ENCODE measurements at places on chromosomes 5 and 9.

GRCh38 chr5:177319913-177320588, 8.4 kb upstream of the MXD3 start:
- DNase-seq = no peak

GRCh38 chr5:91135475-91136248, 247.5 kb downstream of the ARRDC3 start:
- no peak for DNase-seq

- no peak for DNase-seq
Measured at GRCh38 chr5:179183481-179183880, 123.3 kb downstream of the ZNF354C start.

DNA sequence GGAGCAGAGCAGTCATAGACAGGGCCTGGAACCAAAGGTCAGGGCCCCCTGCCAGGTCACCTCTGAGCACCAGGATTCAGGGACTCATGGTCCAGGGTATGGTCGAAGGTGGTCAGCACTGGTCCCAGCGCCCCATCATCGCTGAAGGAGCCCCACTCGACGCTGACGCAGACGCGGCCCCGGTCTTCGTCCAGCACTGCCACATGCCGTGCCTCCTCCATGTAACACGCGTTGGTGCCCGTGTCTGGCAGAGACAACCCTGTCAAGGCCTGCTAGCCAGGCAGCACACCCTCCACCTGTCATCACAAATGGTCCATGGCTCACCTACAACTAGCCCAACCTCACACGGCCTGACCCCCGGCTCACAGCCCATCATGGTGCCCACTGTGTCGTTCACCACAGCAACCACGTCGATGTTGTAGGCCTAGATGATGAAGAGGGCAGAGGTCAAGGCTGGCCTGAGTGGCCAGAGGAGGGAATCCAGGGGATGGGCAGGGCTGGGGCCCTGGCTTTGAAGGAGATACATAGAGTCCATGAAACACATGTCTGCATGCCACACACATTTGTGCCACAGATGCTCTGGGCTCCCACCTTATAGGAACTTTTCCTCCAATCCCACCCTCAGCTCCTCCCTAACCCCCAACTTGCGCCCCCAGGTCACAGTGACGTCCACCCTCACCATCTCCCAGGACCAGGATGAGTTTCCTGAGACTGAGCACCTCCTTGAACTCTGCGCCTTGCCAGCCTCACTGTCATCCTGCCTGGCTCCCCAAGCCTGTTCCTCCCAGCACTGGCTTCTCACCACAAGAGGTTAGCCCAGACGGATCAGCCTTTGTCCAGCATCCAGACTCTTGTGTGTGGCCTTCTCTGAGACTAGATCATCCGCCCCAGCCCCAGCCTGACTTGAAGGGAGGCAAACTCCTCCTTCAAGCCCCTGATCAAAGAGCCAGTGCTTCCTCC, 9.5 kb downstream of the HK3 start:
- no peak for DNase-seq

- no peak for DNase-seq
Measured at GRCh38 chr9:109504689-109505088, 6.6 kb upstream of the PTPN3 start.

DNA sequence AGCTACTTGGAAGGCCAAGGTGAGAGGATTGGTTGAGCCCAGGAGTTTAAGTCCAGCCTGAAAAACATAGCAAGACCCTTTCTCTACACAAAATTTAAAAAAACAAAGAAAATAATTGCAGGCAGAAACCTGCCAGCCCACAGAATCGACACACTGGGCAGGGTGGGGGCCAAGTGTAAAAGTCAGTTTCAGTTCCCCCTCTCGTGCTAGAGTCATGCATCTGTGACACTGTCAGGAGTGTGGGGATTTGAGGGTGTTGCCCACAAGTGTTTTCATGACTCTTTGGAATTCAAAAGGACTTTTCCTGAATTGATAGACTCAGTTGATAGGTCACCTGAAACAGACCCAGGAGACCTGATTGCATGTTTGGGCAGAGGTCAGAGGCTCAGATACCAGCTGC, 47.6 kb downstream of the PRRC2B start:
- no peak for DNase-seq

DNA sequence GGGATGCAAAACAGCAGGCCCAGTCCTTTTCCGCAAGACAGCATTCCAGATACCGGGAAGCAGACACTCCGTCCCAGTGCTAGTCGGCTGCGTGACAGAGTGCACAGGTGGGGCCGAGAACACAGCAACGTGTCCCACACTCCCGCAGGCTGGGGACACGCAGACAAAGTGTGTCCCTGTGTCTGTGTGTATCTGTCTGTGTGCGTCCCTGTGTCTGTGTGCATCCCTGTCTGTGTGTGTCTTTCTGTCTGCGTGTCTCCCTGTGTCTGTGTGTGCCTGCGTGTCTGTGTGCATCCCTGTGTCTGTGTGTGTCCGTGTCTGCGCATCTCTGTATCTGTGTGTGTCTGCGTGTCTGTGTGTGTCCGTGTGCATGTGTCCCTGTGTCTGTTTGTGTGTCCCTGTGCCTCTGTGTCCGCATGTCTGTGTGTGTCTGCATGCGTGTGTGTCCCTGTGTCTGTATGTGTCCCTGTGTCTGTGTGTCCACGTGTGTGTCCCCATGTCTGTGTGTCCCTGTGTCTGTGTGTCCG, 137.0 kb downstream of the MRPL36 start:
- DNase-seq = no peak

DNA sequence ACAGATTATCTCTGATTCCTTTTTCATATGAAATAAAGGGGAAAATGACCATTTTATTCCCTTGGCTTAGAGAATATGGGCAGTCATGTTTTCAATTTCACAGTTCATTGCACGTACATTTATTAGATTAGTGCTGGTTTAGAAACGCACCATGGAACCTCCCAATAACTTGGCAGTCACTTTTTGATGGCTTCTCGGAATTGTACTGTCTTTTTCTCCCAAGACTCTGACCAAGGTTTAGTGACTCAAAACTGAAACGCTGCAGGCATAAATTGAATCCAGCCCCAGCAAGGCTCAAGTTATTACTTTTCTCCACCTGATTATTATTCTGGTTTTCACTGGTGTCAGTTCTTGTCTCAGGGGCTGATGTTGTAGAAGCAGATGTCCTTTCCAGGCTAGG, 55.6 kb upstream of the EGFLAM start:
- DNase-seq = no peak

DNA sequence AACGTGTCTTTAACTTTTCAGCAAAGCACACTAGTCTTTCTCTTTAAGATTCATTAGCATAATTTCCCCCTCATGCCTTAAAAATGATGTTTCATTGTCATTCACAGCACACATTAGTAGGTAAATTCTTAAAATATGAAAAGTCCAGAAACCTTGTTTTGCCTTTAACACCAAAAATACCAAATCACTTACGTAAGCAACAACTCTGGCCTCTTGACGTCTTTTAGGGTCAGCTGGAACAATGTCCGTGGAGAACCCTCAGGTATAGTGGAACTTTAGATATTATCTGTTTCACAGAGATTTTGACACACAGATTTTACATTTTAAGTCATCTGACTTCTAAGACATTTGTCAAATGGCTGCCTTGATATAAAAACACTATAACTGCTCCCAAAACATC, 30.9 kb downstream of the LNPEP start:
- no peak for DNase-seq

GRCh38 chr5:68661237-68661636, 432.6 kb upstream of the SLC30A5 start:
- no peak for DNase-seq

GRCh38 chr9:3992924-3993323, 306.9 kb downstream of the GLIS3 start:
- no peak for DNase-seq

DNA sequence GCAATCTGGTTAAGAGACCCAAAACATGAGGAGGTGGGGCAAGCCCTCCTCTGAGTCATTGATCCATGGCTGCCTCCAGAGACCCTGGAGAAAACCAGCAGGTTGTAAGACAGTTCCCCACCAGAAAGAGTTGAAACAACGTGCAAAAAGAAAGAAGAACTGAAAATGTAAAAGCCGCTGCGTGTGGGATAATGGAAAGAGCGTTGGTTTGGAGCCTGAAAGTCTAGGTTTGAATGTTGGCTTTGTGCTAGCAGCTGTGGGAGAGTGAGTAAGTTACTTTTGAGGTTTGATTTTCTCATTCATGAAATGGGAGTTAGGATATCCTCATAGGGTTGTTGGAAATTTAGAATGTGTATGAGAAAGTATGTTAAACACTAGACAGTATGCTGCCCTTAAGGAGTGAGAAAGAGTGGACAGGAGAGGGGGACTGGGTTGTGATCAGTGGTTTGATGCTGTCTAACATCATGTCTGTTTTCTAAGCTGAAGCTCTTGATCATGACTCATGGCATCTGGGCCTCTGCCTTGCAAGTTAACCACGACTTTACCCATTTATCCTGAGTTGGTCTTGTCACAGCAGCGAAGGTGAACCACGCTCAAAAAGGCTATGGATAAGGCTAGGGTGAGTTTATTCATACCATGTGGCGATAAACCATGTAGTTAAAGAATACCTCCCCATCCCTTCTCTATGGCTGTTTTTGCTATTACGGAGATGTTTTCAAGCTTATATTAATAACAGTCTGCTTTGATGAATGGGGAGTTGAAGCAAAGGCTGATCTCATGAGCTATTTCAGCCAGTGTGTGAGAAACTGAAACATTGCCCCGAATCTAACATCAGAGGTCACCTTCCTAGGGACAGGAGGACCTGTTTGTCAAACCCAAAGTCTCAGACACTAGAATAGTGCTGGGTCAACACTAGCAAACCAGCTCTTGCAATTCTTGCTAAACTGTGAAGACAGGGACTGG, 41.3 kb downstream of the ZNF366 start:
- DNase-seq = no peak

- no peak for DNase-seq
Measured at GRCh38 chr9:86329649-86330048, 24.6 kb downstream of the TUT7 start.

DNA sequence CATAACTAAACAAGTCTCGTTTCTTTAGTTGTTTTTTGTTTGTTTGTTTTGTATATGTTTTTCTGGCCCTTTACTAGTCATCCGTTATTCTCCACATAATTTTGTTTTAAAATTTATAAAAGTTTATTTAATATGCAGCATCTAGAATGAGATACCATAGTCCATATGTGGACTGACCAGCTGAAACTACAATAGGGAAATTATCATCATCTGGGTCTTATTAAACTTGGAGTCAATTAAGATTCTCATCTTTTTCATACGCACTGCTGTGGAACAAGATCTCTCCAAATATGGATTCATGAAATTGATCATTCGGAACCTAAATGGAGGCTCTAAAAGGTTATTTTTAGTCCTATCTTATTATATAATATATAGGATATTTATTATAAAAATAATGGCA, 99.3 kb downstream of the FGF1 start:
- no peak for DNase-seq

GRCh38 chr9:2473681-2474080, 147.9 kb upstream of the VLDLR start:
- DNase-seq = no peak

- DNase-seq = no peak
Measured at GRCh38 chr5:92633176-92633575, 947.8 kb downstream of the NR2F1-AS1 start.

DNA sequence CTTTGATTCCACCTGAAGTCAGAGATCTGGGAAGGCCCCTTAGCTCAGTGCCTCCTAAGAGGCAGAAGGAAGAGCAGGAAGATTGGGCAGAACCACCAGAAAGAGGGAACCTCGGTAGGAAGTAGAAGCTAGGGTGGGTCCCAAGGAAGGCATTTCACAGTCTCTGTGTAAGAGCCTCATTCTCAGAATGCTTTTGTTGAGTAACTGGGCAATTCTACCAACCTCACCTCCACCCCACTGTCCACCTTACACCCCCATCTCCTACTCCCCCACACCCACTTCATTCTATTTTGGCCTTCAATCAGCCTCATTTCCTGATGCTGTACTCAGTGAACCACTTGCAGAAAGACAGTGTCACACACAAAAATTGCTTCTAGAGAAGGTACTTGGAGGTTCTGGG, 3.5 kb downstream of the HBEGF start:
- DNase-seq = no peak

- DNase-seq = peak; percentile 36
Measured at GRCh38 chr5:42912184-42912798, 100.6 kb upstream of the SELENOP start.

DNA sequence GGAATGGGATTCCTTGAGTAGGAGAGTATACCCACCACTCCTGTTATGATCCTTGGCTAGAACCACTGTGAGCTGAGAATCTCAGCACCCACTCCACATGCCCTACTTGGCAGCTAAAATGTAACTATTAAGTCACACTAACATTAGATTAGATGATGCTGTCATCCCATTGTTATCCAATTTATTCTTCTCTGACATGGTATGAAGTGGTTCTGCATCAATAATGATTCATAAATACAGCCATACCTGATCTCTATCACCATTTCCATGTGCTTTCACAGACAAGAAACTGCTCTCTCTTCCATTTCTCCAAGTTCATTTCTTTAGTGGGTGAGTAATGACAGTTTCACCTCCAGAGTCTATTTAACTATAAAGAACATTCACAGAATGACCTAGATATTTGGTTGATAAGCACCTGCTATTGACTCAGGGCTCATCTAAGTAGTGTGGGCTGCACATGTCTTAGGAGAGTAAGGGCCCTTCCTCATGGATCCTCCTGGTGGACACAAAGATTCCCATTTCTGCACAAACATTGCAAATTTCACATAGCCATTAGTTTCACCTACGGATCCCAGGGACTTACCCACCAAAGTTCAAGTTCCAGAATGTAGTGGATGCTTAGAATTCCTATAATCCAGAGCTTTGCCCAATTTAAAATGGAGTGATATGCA, 187.9 kb downstream of the EBF1 start:
- no peak for DNase-seq

DNA sequence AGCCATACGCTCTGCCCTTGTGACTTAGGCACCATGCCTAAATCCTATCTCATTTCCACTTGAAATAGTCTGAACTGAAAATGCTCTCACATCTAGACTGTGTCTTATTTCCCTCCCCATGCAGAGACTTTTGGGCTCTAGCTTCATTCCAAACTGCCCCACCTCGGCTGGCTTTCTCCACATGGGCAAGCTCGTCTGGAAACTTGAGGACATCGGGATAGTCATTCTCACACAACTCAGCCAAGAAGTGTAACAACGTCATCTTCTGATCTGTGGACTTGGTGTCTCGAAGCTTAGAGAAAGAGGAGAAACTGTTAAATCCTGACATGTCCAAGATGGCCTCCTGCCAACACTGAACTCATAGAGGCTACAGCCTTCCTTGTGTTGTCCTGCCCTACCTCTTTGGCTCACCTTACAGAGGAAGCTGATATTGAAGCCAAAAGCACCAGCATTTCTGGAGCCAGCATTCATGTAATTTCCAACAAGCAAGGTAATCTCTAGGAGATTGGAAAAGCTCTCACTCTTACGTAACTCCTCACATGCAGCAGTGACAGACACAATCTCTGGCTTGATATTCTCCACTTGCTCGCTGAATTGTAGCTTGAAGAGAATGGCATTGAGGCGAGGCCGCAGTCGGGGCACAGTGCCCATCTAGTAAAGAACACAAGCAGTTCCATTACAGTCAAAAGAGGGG, 39.6 kb downstream of the PCDHGC5 start:
- DNase-seq = no peak

DNA sequence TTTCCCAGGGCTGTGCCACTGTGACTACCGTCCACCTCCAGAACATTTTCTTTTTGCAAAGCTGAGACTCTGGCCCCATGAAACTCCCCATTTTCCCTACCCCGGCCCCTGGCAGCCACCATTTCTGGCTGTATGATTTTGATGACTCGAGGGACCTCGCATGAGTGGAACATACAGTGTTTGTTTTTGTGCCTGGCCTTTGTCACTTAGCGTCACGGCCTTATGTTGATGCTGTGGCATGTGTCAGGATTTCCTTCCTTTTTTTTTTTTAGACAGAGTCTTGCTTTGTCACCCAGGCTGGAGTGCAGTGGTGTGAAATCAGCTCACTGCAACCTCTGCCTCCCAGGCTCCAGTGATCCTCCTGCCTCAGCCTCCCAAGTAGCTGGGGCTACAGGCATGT, 42.7 kb downstream of the ASS1 start:
- DNase-seq = no peak

Data from smooth muscle cell of the brain vasculature (primary cell).